ENCODE measurements at places on chromosomes 5 and 9. TPM values are rescaled to one million over a fixed set of nuclear protein-coding genes. Genes with fewer than 3 reads are reported as not detected.
A peak's percentile ranks its signal among the peaks of the same experiment; 100 is the strongest.

GRCh38 chr5:398475-399295, 44.3 kb upstream of the EXOC3 start:
- H3K36me3 ChIP-seq: no peaks in the 10 kb centered on the region
- DNase-seq: no peak
- H3K27ac ChIP-seq: peak overlapping the region; percentile 28
- no peak overlapping the region for H3K4me3 ChIP-seq

GRCh38 chr9:92527832-92528521, 7.8 kb downstream of the ECM2 start:
- no peak overlapping the region for H3K27ac ChIP-seq
- no peaks in the 10 kb centered on the region for H3K36me3 ChIP-seq
- no peaks in the 10 kb centered on the region for H3K4me1 ChIP-seq
- DNase-seq: no peak
- H3K27me3 ChIP-seq: no peaks in the 10 kb centered on the region

DNA sequence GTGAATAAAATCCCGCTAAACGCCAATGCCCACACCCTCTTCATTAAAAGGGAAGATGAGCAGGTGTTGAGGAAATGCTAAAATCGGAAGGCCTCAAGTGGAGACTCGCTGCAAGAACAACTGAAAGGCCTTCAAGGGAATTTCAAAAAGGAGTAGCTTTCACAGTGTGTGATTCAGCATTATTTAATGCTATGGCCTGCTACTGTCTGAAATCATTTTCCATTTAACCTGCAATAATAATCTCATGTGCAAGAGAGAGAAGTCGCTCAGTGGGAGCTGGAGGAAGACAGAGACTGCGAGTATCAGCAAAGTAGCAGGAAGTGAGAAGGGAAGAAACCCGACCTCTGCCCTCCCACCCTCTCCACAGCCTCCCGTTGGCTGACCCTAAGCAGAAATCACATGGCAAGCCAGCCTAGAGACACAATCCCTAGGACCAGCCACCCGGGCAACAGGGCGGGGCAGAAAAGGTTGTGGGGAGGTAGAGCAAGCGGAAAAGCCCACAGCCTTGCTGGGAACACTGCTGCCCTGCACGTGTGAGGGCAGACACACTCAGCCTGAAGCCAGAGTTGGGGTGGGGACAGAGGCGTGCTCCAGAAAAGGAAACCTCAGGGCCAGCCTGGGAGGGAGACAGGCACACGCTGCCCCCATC, 39.9 kb upstream of the CTSL start:
- no peak overlapping the region for H3K27ac ChIP-seq
- no peaks in the 10 kb centered on the region for H3K36me3 ChIP-seq
- H3K4me3 ChIP-seq: no peak overlapping the region
- no peak for DNase-seq

- no peak overlapping the region for H3K27ac ChIP-seq
- DNase-seq: no peak
- no peak overlapping the region for H3K4me3 ChIP-seq
Observed at GRCh38 chr9:122036988-122037387, 56.1 kb downstream of the TTLL11 start.

DNA sequence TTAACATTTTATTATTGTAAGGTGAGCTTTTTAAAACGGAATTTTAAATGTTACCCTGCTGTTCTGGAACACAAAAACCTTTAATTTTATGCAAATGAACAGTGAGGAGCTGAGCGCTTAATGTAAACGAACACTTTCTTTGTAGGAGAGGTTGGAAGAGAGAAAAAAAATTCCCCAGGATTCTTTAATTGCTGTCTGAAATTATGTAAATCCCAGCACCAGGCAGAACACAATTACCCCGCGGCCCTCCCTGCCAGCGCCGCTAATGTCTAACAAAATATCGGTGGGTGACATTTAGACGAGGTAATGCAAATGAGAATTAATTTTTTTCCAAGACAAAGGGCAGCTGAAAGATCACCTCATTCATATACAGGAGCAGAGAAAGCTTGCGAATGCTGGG, 143.4 kb upstream of the MVB12B start:
- peaks cover 14% of the 10 kb centered on the region for H3K27me3 ChIP-seq
- H3K27ac ChIP-seq: no peak overlapping the region
- DNase-seq: no peak
- no peak overlapping the region for H3K4me3 ChIP-seq
- H3K4me1 ChIP-seq: no peaks in the 10 kb centered on the region

- H3K27ac ChIP-seq: no peak overlapping the region
- H3K27me3 ChIP-seq: no peaks in the 10 kb centered on the region
- no peak overlapping the region for H3K4me3 ChIP-seq
- peaks cover 27% of the 10 kb centered on the region for H3K36me3 ChIP-seq
Observed at GRCh38 chr9:125587819-125588460, 119.1 kb downstream of the MAPKAP1 start.

GRCh38 chr9:115063058-115063845, 54.7 kb downstream of the TNC start:
- H3K4me1 ChIP-seq: peaks cover 8% of the 10 kb centered on the region
- DNase-seq: no peak
- H3K27ac ChIP-seq: peak overlapping the region; percentile 9
- H3K36me3 ChIP-seq: no peaks in the 10 kb centered on the region
- H3K4me3 ChIP-seq: no peak overlapping the region
- H3K27me3 ChIP-seq: no peaks in the 10 kb centered on the region

DNA sequence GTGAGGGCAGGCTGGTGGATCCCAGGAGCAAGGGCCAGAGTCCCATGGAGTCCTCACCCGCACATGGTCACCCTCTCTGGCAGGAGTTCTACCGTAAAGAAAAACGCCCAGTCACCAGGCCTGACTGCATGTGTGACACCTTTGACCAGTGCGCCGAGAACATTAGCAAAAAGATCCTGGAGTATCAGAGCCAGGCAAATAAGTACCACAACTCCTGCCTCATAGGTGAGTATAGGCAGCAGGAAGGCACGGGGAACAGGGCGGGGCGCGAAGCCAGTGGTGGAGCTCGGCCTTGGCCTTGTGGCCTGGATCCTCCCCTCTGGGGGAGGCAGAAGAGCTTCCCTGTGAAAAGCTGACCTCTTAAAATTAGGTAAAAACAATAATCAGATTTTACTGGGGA, 45.4 kb upstream of the TDRD7 start:
- no peaks in the 10 kb centered on the region for H3K36me3 ChIP-seq
- no peaks in the 10 kb centered on the region for H3K27me3 ChIP-seq
- no peaks in the 10 kb centered on the region for H3K4me1 ChIP-seq

GRCh38 chr5:115588640-115589039, 13.6 kb downstream of the TICAM2 start:
- no peak overlapping the region for H3K4me3 ChIP-seq
- H3K27ac ChIP-seq: no peak overlapping the region
- H3K27me3 ChIP-seq: no peaks in the 10 kb centered on the region
- DNase-seq: no peak
- H3K4me1 ChIP-seq: no peaks in the 10 kb centered on the region

DNA sequence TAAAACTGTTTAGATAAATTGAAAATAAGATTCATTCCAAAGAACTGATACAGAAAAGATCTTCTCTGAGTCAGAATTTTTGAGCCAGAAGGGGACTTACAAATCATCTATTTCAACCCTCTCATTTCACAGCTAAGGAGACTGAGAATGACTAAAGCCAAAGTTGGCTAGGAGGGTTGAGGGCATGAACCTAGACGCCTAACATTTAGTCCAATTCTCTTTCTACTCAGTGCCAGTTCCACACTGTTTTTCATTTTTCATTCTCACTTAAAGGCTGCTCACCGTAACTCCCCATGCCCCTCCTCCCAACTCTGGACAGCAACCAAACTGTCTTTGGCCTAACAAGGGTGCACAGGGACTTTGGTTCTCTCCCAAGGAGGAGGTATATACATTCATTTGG, 364.0 kb downstream of the NDUFS4 start:
- no peak for DNase-seq
- H3K36me3 ChIP-seq: no peaks in the 10 kb centered on the region
- H3K27me3 ChIP-seq: no peaks in the 10 kb centered on the region

- no peaks in the 10 kb centered on the region for H3K27me3 ChIP-seq
- H3K27ac ChIP-seq: no peak overlapping the region
- no peaks in the 10 kb centered on the region for H3K36me3 ChIP-seq
- H3K4me1 ChIP-seq: peaks cover 6% of the 10 kb centered on the region
- H3K4me3 ChIP-seq: no peak overlapping the region
Observed at GRCh38 chr5:110342683-110343082, 383.8 kb downstream of the TMEM232 start.

DNA sequence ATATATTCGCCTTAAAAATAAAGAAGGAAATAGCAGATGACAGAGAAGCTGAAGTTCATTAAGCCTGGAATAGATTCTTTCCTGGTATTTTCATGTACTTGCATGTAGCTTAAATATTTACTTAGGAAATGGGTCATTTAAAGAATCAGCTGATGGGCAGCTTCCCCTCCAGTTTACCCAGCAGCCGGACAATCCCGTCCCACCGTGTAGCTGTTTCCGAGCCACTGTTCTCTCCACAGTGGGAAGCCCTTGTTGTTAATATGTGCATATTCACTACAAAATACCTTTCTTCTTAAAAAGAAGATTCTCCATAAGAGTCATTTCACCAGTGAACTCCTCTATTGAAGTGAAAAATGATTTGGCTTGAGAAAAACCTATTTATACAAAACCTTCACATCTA, 187.0 kb downstream of the FANCC start:
- no peak for DNase-seq
- H3K4me1 ChIP-seq: peaks cover 29% of the 10 kb centered on the region
- no peak overlapping the region for H3K4me3 ChIP-seq
- H3K27ac ChIP-seq: peak overlapping the region; percentile 86

GRCh38 chr5:177601126-177601525, 1.2 kb downstream of the B4GALT7 start:
- H3K4me1 ChIP-seq: peaks cover 9% of the 10 kb centered on the region
- H3K4me3 ChIP-seq: no peak overlapping the region
- no peaks in the 10 kb centered on the region for H3K36me3 ChIP-seq
- DNase-seq: no peak
- no peaks in the 10 kb centered on the region for H3K27me3 ChIP-seq
- no peak overlapping the region for H3K27ac ChIP-seq

DNA sequence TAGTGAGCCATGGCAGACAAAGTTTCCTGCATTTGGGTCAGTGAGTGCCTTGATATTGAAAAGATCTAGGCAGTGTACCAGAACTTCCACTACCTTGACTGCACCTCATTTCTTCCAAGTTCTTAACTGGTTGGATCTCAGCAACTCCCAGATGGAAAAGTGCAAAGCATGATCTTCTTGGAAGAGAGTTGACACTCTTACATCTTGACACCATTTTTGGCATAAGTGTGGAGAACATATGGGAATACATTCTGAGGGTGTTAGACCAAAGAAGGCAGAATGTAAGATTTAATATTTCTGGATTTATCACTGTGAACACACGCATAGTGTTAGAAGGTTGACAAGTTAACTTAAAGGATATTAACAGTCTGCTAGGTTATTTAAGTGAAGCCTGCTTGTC, 555.1 kb upstream of the CTNND2 start:
- no peak overlapping the region for H3K4me3 ChIP-seq
- no peak for DNase-seq
- no peak overlapping the region for H3K27ac ChIP-seq
- H3K36me3 ChIP-seq: no peaks in the 10 kb centered on the region
- H3K27me3 ChIP-seq: no peaks in the 10 kb centered on the region
- H3K4me1 ChIP-seq: no peaks in the 10 kb centered on the region

GRCh38 chr5:142872795-142873194, 102.6 kb downstream of the ARHGAP26 start:
- DNase-seq: no peak
- no peak overlapping the region for H3K4me3 ChIP-seq
- peaks cover 82% of the 10 kb centered on the region for H3K4me1 ChIP-seq
- no peaks in the 10 kb centered on the region for H3K36me3 ChIP-seq

DNA sequence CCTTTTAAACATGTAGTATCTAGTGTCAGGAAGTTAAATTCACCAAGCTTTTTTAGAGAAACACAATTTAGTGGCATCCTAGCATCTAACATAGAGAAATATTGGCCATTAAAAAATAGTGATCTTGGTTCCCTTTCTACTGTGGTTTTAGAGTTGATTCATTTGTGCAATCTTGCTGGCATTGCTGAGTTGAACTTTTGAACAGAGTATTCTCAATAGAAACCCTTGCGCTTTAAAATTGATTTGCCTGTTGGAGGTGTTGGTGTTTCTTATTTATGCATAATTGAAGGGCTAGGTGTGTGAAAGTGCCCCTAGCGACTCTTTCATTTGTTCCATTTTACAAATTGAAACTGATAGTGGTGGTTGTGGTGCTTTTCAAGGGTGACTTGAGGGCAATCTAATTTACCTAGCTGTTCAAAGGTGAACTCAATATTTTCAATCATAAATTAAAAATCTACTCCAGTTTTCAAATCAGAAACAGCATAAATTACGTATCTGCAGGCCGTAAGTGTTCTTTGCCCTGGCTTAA, 73.0 kb upstream of the MPDZ start:
- no peaks in the 10 kb centered on the region for H3K36me3 ChIP-seq
- no peaks in the 10 kb centered on the region for H3K4me1 ChIP-seq
- H3K27me3 ChIP-seq: no peaks in the 10 kb centered on the region
- DNase-seq: no peak
- no peak overlapping the region for H3K27ac ChIP-seq

- no peak for DNase-seq
- no peak overlapping the region for H3K4me3 ChIP-seq
- no peaks in the 10 kb centered on the region for H3K4me1 ChIP-seq
- H3K27ac ChIP-seq: no peak overlapping the region
- H3K36me3 ChIP-seq: no peaks in the 10 kb centered on the region
- H3K27me3 ChIP-seq: no peaks in the 10 kb centered on the region
Observed at GRCh38 chr5:2113348-2114131, 230.8 kb upstream of the IRX4 start.

- H3K4me3 ChIP-seq: no peak overlapping the region
- H3K36me3 ChIP-seq: no peaks in the 10 kb centered on the region
- H3K27ac ChIP-seq: no peak overlapping the region
Observed at GRCh38 chr5:57155033-57155432, 18.8 kb upstream of the GPBP1 start.

- no peak overlapping the region for H3K4me3 ChIP-seq
- no peaks in the 10 kb centered on the region for H3K27me3 ChIP-seq
- H3K4me1 ChIP-seq: peaks cover 12% of the 10 kb centered on the region
- no peak for DNase-seq
- no peaks in the 10 kb centered on the region for H3K36me3 ChIP-seq
- H3K27ac ChIP-seq: peak overlapping the region; percentile 35
Observed at GRCh38 chr5:132371603-132371994, 2.1 kb downstream of the SLC22A5 start.

- H3K4me1 ChIP-seq: peaks cover 15% of the 10 kb centered on the region
- H3K27ac ChIP-seq: no peak overlapping the region
- no peak overlapping the region for H3K4me3 ChIP-seq
- no peaks in the 10 kb centered on the region for H3K27me3 ChIP-seq
- peaks cover 35% of the 10 kb centered on the region for H3K36me3 ChIP-seq
Observed at GRCh38 chr5:7872517-7873130, 3.7 kb downstream of the MTRR start.

- H3K4me3 ChIP-seq: no peak overlapping the region
- no peaks in the 10 kb centered on the region for H3K36me3 ChIP-seq
- DNase-seq: no peak
- no peak overlapping the region for H3K27ac ChIP-seq
Observed at GRCh38 chr5:68818057-68818695, 275.6 kb upstream of the SLC30A5 start.

GCNT1 gene
- total RNA-seq: 5.7 TPM

LIX1 gene
- total RNA-seq: under 0.01 TPM

PCDHGA4 gene
- 13.5 TPM for total RNA-seq

ANKRD33B gene
- total RNA-seq: 21.3 TPM

LCN2 gene
- not detected for total RNA-seq

CBY3 gene
- 1.2 TPM for total RNA-seq

DNM1 gene
- 46.3 TPM for total RNA-seq

LCNL1 gene
- total RNA-seq: 86.3 TPM

TMC1 gene
- 0.44 TPM for total RNA-seq

ADAMTS6 gene
- 8.8 TPM for total RNA-seq

ARID3C gene
- total RNA-seq: 2.1 TPM

TRIP13 gene
- total RNA-seq: 0.66 TPM

GPR150 gene
- 0.44 TPM for total RNA-seq

LCP2 gene
- total RNA-seq: 27.5 TPM

TRPM3 gene
- total RNA-seq: 7.1 TPM

PDCD1LG2 gene
- 1.8 TPM for total RNA-seq

SLC22A4 gene
- total RNA-seq: 4.2 TPM

Data from tibial nerve (tissue), 4 donors.